ENCODE measurements at places on chromosomes 1 and 21.

DNA sequence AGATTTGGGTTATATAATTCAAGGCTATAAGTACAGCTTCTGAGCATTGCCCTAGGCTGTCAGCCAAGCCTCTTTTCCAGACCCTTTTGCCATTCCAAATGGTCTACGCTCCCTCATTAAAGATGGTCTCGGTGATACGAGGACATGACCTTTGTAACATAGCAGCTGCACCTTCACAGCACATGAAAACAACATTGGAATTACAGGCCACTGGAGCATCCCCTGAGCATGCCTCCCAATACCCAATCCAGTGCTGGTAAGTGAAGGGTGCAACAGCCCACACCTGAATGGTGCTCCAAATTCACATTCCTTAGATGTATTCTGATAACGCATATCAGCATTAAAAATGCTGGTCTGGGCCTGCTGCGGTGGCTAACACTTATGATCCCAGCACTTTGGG is 20.1 kb upstream of the PTPRF start:
- no peak for DNase-seq

DNA sequence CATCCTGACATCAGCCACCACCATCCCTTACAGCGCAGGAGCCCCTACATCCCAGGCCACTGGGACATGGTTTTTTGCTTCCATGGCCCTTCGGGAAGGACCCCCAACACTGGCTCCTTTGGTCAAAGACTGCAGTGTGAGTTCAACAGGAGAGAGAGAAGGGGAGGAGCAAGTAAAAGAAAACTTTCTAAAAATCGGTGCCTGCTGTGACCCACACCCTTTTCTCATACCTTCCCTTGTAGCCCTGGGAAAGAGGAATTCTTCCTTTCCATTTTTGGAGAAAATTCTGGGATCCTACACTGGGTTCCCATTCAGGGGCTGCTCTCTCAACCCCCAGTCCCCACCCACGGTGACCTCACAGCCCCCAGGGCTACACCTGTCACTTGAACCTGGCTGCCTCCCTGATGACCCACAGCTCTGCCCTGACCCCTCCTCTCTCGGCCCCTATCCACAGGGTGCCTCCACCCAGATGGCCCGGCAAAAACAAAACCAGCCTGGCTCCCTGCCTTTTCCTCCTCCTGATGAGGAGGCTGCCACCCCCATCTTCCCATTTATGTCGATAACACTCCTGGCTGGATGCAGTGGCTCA is 7.6 kb downstream of the PADI4 start:
- DNase-seq, result no peak

GRCh38 chr21:43728154-43728466 is 9.2 kb downstream of the PDXK start:
- DNase-seq, result no peak

- DNase-seq, result no peak
These were observed 40.6 kb downstream of the CAPN2 start for GRCh38 chr1:223752721-223753515.

DNA sequence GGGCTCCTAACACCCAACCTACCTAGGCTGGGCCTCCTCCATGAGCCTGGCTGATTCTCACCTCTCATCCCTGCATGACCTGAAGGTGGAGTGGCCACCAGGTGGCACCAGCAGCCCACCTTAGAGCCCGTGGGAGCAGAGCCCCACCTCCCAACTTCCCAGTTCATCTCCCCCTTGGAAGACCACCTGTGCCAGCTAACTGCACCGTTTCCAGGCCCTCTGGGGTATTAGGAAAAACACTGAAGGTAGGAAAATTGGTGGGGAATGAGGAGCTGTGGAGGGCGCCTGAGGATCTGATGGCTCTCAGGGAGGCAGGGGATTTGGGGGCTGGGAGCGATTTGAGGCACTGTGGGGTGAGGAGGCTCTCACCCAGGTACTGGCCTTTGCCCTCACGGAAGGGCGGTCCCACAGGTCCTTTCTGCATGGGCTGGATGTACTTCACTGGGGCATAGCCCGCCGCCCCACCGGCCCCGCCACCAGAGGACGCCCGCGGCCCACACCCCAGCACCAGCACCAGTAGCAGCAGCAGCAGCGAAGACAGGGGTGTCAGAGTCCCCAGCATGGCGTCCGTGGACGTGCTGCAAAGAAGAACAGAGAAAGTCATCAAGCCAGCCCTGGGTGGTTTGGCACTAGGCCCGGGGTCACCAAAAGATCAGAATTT is 11.1 kb downstream of the ADPRS start:
- no peak for DNase-seq

DNA sequence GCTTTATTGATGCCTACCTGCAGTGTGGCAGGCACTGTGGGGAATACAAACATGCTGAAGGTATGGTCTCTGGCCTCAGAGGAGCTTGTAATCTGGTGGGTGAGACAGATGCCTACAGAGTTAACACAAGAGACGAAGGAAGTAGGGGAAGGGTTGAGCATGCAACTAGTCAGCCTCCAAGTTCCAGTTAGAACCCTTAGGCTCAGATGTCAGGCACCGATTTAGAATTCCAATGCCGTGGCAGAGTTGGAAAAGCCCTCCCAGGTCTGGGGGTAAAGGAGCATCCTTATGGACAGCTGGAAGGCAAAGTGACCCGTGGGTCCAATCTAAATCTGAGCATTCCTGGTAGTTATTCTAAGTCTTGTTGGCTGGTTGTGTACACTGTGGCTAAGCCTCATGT is 132.9 kb upstream of the GJB5 start:
- no peak for DNase-seq

- DNase-seq, result no peak
These were observed 765 bp upstream of the HIPK1 start for GRCh38 chr1:113928187-113928930.

DNA sequence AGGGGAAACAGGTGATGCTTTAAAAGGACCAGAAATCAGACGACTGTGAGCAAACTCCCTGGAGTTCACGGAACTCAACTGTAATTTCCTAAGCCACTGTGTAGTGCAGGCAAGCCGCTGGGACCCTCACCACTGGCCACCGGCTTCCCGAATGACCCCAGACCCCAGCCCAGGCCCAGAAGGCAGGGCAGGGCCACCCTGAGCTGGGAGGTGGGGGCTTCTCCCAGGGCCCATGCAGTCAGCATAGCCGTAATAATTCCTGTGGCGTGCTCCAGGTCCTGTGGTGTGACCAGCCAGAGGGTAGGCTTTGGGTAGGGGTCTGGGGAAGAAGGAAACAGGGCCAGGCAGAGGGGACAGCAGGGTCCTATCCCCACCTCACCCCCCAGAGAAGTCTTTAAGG is 3.5 kb upstream of the ARF1 start:
- DNase-seq, result no peak

DNA sequence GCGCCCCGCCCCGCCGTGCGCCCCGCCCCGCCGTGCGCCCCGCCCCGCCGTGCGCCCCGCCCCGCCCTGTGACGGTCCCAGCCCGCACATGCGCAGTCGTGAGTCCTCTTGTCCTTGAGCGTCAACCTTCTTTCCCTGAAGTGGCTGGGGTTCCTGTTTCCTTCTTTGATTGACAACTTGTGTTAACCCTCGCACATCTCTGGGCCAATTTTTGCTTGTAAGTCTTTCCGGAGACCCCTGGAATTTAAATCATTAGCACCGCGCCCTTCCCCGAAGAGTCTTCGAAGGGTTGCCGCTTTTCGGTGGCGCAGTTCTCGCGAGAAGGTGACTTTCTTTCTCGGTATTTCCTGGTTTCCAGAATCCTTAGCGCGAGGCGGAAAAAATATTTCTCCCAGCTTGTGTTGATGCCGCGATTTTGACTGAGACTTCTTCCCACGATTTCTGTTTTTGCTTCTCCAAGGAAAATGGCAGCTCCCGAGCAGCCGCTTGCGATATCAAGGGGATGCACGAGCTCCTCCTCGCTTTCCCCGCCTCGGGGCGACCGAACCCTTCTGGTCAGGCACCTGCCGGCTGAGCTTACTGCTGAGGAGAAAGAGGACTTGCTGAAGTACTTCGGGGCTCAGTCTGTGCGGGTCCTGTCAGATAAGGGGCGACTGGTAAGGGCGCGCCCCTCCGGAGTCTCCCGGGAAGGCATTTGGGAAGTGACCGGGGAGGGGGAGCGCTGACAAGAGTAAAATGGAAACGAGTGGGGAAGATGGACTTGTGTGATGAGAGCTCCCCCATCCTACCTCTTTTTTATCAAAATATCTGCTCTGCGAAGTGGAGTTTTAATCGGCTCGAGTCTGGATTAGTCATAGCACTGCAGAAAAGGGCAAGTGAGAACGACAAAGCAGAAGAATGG is at the start of gene RNPC3:
Gene RNPC3 (plus strand): TSS at position 93 of the 901 bp plus-strand sequence. CDS start 372 bp downstream, at position 465.
- DNase-seq, result peak; percentile 91

DNA sequence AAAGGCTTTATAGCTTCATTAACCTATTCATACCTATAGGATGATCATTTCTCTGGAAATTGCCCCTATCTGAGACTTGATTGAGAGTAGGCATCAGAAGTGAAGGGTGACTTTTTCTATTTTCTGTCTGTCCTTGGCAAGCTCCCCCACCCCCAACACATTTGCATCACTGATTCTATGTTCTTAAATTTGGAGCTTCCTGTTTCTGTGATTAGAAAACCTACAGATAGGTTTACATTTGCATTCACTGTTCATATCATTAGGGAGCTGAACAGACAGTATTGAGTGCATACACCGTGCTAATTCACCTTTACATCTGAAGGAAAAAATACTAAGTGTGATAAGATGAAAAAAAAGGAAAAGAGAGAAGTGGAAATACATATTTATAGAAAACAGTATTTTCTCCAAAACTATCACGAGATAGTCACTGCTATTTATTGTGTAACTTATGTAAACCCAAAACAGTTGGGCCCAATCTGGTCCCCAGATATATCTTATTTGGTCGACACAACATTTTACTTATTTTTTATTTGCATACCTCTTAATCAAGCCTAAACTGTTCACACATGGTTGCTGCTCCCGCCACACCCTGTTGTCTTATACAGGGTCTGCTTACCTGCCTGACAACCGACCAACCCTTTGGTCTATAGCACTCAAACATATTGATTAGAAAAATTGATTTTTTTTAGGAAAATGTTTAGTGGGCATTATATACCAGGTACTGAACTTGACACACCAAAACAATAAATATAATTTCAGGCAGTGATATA is 218.8 kb downstream of the NTNG1 start:
- DNase-seq, result no peak

DNA sequence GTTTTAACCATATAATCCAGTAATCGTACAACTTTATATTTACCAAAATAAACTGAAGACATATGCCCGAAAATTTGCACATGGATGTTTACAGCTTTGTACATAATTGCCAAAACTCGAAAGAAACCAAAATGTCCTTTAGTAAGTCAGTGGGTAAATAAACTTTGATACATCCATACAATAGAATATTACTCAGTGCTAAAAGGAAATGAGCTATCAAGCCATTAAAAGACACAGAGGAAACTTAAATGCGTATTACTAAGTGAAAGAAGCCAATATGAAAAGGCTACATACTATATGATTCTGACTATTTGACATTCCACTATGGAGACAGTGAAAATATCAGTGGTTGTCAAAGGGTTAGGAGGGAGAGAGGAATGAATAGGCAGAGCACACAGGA is 23.4 kb downstream of the GNG12 start:
- no peak for DNase-seq

DNA sequence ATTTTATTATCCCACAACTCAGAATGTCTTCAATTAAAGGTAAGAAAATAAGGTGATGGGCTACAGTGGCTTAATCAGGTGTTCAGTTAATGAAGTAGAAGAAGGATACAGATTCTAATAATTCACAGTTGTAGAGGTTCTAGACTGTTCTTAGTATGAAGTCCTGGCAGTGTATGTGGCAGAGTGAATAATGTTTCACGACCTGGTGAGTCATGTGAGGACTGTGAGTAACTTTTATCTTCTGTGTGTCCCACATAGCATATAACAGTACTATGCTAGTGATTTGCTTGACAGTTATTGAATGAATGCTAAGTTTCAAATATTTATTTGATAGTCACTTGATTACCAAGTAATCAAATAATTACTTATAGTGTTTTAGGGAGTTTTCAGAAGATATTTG is 20.0 kb downstream of the SLC16A4 start:
- DNase-seq, result no peak

DNA sequence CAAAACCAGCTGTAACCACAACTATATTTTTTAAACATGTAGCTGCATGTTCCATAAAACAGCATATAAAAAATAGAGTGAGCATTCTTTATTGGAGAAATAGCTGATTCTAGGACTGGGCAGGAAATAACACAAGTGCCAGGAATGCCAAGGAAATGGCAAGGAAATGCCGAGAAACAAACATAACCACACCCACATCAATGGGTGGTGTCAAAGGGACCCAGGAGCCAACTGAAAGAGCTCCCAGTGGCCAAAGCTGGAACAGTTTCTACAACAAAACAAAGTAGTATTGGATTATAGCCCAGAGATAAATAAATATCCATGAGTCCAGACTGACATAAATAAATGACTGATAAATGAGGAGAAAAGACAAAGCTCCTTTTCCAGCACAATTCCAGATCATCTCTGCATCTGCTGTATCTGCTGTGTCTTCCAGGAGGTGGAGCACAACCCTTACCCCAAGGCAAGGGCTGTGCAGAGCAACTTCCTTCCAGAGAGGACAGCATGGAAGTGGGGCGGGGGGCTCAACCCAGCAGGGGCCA is 28.1 kb downstream of the ADARB1 start:
- DNase-seq, result no peak

DNA sequence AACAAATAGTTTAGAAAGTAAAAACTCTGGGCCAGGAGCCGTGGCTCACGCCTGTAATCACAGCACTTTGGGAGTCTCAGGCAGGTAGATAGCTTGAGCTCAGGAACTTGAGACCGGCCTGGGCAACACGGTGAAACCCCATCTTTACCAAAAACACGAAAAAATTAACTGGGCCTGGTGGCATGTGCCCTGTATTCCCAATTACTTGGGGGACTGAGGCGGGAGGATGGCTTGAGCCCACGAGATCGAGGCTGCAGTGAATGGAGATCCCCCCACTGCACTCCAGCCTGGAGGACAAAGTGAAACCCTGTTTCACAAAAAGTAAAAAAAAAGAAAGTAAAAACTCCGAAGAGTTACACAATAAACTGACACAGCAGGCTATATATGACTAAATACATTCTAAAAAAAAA is 10.6 kb downstream of the CEP170 start:
- DNase-seq, result no peak

DNA sequence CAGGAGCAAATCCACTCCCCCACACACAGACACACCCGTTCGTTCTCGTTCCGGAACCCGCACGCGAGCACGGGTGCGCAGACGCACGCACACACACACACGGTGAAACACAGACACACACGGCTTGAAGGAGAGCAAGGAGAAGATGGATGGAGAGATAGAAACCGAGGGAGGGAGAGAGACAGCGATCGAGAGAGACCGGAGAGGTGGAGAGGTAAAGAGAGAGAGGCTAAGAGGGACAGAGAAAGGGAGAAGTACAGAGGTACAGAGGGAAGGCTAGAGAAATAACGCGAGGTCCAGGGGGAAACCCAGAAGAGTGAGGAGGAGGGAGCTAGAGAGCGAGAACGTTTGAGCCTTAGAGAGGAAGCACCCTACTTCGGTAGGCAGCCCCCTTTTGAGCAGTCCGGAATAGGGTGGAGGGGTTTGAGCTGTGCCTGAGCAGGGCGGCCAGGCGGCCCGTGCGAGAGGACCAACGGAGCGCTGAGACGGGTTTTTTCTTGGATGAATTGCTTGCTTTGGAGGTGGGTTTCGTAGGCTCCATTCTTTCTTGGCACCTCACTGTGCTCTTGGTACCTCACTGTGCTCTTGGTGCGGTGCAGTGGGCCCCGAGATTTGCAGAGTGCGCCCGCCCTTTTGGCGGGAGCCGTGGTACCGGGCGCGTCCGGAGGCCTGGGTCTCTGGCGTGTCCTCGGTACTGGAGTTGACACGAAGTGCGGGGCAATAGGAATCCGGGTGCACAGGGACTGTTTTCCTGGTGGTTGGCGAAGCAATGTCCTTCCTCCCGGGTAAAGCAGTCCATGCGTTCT is 88.4 kb upstream of the RHOU start:
- no peak for DNase-seq

GRCh38 chr1:161001525-161001924 is 19.4 kb downstream of the F11R start:
- no peak for DNase-seq
